ENCODE measurements at places on chromosomes 11 and 22.

- DNase-seq: no peak
Observed at GRCh38 chr22:44399906-44400762, 87.4 kb upstream of the SHISAL1 start.

- no peak for DNase-seq
Observed at GRCh38 chr11:27058456-27058855, 17.8 kb downstream of the BBOX1 start.

DNA sequence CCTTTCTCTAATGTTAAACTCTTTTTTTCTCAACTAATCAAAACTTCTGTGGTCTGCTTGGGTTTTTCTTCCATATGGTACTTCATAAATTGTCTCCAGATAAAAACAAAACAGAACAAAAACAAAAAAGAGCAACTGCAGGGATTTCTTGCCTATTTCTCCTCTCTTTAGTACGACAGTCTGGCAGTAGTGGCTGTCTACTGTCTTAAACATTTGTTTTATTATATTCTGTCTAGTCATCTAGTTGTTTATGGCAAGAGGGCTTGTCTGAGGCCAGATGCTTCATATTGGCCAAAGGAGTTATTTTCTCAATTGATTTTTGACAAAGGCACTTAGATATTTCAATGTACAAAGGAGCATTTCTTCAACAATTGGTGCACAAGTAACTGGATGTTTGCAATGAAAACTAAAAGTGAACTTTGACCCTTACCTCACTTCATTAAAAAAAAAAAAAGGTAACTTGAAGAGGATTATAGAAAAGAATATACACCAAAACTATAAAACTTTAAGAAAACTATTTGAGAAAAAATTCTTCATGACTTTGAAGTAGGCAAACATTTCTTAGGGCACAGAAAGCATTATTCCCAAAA is 404.2 kb downstream of the LUZP2 start:
- no peak for DNase-seq

DNA sequence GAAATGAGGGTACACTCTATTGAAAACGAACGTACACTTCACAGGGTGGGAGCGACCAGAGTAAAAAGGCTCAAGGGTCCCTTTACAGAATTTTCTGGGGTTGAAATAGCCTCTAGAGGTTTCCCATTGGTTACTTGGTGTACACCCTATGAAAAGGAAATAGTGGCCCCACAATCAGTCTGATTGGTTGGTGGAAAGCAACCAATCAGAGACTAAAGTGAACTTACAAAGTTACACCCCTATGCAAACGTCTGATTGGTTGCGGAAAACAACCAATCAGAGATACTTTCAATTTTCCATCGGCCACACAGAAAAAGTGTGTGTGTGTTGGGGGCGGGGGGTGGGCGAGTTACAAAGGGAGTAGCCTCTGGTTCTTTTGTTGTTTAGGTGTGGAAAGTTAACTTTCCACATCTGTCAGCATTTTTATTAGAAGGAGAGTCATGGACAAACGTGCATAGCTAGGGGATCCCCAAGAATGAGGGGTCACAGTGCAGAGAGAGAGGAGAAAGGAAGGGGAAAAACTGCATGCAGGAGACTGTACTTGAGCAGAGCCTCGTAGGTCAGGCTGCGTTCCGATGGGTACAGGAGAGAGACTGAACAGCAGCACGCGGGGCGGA is 1152.1 kb downstream of the TBC1D22A start:
- DNase-seq: no peak

GRCh38 chr22:39003165-39003638 is 10.9 kb upstream of the APOBEC3C start:
- DNase-seq: peak; percentile 83

DNA sequence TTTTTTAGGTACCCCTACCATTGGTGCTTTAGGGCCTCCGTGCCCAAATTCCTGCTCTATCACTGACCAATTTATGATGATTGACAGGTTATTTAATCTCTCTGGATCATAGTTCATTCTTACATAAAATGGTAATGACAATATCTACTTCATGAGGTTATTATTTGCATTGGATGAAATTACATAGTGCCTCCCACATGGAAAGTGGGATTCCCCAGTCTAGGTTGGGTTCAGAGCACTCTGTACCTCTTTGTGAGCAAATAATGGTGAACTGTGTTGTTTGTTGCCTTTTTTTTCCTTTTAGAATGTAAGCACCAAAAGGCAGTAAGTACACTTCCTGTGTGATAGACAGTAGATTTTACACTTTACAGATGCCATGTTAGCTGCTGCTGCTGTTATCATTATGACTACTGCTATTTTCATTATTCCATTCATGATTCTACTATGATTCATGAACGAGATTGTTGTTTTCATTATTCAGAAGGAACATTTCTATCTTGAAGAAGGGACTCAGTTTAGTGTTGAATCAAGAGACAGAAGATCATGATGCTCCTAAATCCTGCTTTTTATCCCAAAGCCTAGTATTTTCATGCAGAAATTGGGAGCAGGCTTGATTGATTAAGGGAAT is 100.8 kb downstream of the ALX4 start:
- DNase-seq: peak; percentile 31

GRCh38 chr22:19597399-19597735 is 73.2 kb upstream of the CLDN5 start:
- peak; percentile 30 for DNase-seq

DNA sequence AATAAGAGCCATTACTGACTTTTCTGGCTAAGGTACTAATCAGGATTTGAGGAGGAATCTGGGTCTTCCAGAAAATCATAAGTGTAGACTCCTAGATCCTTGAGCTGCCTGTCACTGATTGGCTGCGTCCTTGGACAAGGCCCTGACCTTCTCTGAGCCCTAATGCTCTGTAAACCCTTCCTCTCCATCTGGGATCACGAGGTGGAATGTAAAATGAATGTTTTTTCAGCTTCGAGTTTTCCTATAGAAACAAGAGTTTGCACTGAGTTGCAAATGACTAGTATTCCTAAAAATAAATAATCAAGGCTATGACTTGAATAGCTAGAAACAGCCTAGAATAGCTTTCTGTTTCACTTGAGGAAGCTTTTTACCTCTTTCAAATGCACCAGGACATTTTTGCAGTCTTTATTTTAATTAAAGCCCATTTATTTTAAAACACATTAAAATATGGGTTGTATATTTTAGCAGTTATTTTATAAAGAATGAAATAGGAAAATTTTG is 1.1 kb upstream of the DIXDC1 start:
- no peak for DNase-seq

GRCh38 chr11:15699978-15700377 is 585.3 kb downstream of the INSC start:
- DNase-seq: no peak

GRCh38 chr11:20026629-20027555 is 133.4 kb downstream of the DBX1 start:
- no peak for DNase-seq

GRCh38 chr22:26086359-26086758 is 82.9 kb upstream of the SEZ6L start:
- DNase-seq: no peak

DNA sequence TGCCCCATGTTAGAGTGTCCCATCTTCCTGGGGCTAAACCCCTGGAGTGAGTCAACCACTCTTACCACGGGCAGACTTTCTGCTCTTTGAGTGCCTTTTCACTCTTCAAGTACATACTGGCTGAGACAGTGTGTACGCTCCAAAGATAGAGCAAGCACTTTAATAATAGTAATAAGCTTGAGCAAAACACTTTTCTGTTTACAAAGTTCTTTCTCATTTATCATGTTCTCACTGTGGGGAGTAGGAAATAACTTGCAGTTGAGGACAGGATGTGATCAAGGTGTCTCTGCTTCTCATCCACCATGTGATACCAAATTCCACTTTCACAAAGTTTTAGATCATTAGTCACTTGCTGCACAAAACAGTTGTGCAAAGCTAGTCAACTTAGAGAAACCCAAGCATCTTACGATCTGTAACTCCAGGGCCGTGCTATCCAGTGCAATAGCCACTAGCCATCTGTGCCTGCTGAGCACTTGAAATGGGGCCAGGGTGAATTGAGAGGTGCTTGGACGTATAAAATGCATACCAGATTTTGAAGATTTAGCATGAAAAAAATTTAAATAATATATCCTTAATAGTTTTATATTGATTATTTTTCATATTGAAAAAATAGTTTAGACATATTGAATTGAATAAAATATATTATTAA is 135.3 kb downstream of the KIF18A start:
- no peak for DNase-seq

DNA sequence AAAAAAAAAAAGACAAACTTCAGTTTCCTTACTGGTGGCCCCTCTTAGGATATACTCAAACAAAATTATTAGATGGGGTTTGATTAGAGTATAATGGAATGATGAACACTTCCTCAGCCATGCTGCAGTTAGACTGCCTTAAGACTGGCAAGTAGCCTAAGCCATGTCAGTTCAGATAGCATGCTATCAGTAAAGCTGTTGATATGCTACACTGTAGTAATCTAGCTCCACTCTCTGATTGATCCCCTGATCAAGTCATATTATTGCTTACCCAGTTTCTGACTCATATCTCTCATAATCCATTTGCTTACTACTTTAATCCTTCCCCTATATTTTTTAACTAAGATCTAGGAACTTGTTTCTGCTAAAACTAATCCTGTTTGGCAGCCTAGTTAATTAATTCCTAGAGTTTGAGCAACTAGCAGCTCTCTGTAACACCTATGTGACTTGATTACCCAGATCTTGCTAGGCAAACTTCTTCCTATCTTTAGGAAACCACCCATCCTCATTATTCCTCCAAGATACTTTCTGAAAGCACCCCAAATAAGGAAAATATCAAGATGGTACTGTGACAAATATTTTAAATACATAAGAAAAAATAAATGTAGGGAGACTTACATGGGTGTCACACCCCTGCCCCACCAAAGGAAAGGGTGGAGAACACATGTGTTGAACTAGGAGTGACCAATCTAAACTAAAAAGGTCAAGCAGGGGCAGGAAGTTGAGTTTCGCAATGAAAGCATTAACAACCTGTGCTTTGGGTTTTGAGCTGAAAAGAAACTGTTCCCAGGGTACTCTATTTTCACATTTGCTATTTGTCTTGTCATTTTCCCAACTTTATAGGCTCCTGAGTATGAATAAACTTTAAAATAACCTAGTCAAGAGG is 43.2 kb downstream of the PIK3C2A start:
- DNase-seq: no peak

GRCh38 chr11:34624069-34624468 is 3.2 kb downstream of the EHF start:
- peak; percentile 34 for DNase-seq

DNA sequence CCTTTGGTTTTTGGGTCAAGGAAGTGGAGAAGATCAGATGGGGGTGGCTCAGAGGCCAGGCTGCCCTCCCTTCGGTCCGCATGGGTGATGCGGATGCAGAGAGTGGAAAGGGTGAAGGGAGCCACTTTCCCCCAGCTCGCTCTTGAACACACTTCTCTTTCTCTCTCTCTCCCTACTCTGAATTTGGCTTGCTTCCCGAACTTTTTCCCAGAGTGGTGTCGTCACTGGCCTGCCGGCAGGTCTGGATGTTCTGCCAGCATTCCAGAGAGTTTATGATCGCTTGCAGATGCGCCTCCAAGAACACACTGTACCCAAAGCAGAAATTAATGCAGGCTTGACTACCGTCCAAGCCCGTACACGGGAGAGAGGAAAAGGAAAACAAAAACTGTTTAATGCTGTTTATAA is 103.2 kb downstream of the ZBTB16 start:
- no peak for DNase-seq

GRCh38 chr22:40407831-40408717 is 37.7 kb downstream of the SGSM3 start:
- DNase-seq: no peak

DNA sequence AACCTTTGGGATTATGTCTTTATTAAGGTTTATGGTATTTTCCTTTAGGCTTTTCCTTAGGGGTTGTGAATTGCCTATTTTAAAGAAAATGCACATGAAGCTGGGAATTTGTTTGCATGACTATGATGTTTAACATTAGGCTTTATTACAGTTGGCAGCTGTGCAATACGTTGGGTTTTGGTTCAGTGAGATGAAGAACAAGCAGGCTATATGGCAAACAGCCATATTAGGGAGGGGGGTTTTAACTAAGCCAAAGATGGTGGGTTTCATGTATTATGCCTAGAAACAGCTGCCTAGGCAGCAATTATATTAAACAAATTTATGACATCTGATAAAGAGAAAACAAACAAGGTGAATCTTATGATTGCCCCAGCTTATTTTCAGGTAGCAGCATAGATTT is 880.8 kb downstream of the FAM181B start:
- no peak for DNase-seq

DNA sequence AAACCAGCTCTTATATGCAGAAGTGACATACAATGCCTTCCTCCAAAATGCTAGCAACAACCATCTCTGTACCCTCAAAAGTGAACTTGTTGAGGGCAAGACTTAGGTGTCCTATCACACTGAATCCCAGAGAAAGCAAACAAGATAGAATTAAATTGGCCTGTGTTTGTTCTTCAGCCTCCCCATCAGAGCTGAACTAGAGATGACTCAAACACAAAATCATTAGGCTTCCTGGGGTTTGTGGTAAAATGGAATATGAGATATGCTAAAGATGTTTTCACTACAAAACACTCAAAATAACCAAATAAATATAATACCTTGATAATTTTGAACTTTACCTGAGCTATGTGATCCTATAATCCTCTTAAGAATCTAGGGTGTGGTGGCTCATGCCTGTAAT is 31.6 kb downstream of the ZNF214 start:
- no peak for DNase-seq

DNA sequence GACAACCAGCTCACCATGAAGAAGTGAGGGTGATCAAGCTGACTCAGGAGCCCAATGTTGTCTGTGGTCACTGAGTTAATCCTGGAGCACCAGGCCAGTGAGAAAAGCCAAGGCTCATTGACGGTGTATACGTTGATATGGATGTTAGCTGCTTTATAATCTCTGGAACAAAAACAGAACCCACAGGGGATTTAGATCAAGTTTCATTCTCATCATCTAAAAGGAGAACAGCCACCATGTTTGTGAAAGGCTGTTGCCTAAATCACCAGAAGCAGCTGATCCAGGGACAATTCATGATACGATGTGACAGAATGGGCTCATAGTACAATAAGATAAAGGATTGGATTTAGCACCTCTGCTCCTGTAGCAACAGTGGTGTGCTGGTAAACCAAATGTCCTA is 68.5 kb downstream of the GDPD4 start:
- no peak for DNase-seq

- DNase-seq: no peak
Observed at GRCh38 chr22:40516416-40516815, 120.1 kb downstream of the MRTFA start.

GRCh38 chr11:2805388-2806056 is 80.1 kb downstream of the CDKN1C start:
- no peak for DNase-seq

GRCh38 chr11:65525546-65526480 is 930 bp downstream of the SCYL1 start:
- peak; percentile 12 for DNase-seq

- no peak for DNase-seq
Observed at GRCh38 chr11:117511483-117511930, 183.9 kb downstream of the CEP164 start.

Data from activated CD4-positive, alpha-beta T cell treated with anti-CD3 and anti-CD28 coated beads, Interleukin-2, Interleukin-4, amounts not matched to agents 100 ng/mL and 50 ng/mL, durations not matched to agents 16 hours and 8 hours (primary cell).